IMR-90 (cell line): ENCODE measurements at places on chromosomes 1 and 21. TPM values are rescaled to one million over a fixed set of nuclear protein-coding genes. Genes with fewer than 3 reads are reported as not detected.

GSTM5 gene
- total RNA-seq, result 0.28 and 0.36 TPM in 2 replicates

FAM72C gene
- 0.72 and 0.83 TPM in 2 replicates for total RNA-seq

KCNK2 gene
- 86.9 TPM in 2 replicates for total RNA-seq

CRNN gene
- not detected in 2 replicates for total RNA-seq

PROK1 gene
- not detected in 2 replicates for total RNA-seq

S100A3 gene
- 1.4 and 2.9 TPM in 2 replicates for total RNA-seq

BCAR3 gene
- total RNA-seq, result 46.4 TPM in 2 replicates

CRP gene
- total RNA-seq, result not detected in 2 replicates
